Inflammatory macrophage treated with lipopolysaccharide for 1 hour (primary cell): ENCODE measurements at places on chromosomes 5 and 9.
A peak's percentile ranks its signal among the peaks of the same experiment; 100 is the strongest.

- no peak for DNase-seq
Measured at GRCh38 chr5:160353379-160353778, 17.0 kb downstream of the C1QTNF2 start.

DNA sequence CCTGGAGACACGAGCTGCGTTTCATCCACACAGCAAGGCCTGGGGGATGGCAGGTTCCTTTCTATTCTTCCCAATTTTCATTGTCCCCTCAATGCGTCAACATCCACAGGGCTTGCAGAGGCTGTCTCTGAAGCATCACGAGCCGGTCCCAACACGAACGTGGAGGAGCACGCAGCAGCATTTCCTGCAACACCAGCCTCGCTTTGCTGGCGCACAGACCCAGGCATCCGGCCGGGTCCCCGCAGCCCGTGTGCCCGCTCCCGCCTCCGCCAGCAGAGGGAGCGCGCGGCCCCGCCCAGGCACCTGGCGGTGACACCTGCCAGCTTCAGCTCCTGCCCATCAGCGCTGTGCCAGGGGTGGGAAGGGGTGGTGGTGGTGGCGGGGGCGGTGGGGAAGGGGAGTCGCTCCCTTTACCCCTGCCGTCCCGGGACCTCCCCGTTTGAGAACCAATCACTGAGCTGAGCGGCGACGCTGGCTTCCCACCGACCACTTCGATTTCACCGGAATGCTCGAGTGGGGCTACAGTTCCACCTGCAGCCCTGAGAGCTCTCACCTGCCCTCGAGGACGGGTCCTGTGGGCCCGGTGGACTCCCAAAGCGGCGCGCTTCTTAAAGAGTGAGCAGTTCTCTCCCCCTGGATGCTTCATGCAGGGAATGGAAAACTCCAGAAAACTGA lies 464.5 kb downstream of the ICE1 start:
- DNase-seq = no peak

DNA sequence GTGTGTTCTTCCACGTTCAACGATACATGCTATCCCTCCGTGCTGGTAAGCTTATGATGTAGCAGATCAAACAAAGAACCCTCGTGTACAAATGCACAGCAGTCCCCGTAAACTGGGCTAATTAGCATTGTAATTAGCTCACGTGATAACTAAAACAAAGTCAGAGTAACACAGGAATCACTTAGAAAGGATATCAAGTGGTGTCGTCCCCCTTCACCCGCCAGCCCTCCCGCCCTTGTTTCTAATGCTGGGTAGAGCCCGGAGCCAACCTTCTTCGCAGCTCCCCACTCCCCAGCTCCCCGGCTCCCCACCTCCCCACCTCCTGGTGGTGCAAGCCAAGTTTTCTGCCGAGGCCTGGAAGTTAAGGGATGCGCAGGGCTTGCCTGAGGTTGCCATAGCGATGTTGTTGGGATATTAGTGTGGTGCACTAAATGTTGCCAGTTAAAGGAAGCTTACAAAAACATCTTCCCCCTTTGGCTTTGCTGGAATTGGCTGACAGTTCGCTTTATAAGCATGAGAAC lies 357.9 kb upstream of the CCNH start:
- DNase-seq = no peak

- DNase-seq = no peak
Measured at GRCh38 chr9:89366711-89367110, 48.4 kb downstream of the SECISBP2 start.

GRCh38 chr5:174145821-174146220 lies 100.3 kb downstream of the NSG2 start:
- no peak for DNase-seq

- no peak for DNase-seq
Measured at GRCh38 chr9:117302487-117302886, 112.4 kb downstream of the ASTN2 start.

GRCh38 chr5:82911910-82912309 lies 165.3 kb downstream of the TMEM167A start:
- no peak for DNase-seq

DNA sequence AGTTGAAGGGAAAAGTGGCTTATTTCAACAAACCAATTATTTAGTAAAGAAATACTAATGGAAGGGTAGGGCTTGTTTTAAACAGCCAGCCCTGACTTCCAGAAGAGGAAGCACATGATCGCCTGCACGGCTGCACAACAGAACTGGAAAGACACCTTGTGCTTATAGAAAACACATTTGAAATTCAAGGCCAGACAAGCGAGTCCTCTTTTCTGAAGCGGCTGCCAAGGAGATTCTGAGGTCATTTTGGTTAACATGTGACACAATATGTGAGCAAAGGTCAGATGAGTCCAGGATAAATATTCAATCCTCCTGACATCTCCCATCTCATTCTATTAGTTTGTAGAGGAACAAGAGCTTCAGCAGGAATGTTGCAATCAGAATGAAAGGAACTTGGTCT lies 461.4 kb upstream of the ST8SIA4 start:
- no peak for DNase-seq

- DNase-seq = peak; percentile 78
Measured at GRCh38 chr5:40406741-40407211, 272.9 kb upstream of the PTGER4 start.

- no peak for DNase-seq
Measured at GRCh38 chr5:150577378-150578139, 62.9 kb upstream of the SYNPO start.
